ENCODE measurements at places on chromosomes 1 and 21. TPM values are rescaled to one million over a fixed set of nuclear protein-coding genes. Genes with fewer than 3 reads are reported as not detected.

GRCh38 chr1:230694464-230694863 is 19.5 kb downstream of the AGT start:
- H3K27ac ChIP-seq = no peak overlapping the region
- H3K4me3 ChIP-seq = no peak overlapping the region
- no peaks in the 10 kb centered on the region for H3K27me3 ChIP-seq
- DNase-seq = no peak
- peaks cover 7% of the 10 kb centered on the region for H3K4me1 ChIP-seq

DNA sequence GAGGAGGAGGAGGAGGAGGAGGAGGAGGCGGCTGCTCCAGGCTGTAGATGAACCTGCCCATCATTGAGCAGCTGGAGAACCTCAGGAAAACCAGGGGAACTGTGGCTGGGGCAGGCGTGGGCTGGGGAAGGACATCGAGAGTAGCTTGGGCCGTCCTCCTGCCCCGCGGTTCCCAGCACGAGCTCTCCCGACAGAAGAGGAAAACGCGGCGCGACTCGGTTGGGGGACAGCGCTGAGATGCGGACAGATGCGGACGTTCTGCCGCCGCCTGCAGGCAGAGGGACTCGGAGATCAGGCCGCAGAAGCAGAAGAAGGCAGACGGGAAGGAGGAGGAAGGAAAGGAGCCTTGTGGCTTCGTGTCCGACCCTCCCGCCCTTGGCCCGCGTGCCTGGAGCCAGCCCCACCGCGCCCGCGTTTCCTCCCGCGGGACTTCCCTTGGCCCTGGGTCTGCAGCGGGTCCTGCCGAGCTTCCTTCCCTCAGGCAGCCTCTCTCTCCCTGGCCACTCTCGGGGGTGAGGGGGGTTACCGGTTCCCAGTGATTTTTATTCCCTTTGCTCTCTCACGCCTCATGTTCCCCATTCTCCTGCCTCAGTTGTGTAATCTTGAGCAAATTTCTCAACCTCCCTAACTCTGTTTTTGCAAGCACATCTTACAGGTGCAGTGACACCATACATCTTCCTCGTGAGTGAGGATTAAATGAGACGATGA is 1.7 kb upstream of the TNFRSF9 start:
- peak overlapping the region; percentile 43 for H3K4me3 ChIP-seq
- DNase-seq = peak; percentile 29
- peak overlapping the region; percentile 23 for H3K27ac ChIP-seq
- H3K27me3 ChIP-seq = peaks cover 33% of the 10 kb centered on the region
- peaks cover 2% of the 10 kb centered on the region for H3K4me1 ChIP-seq

GRCh38 chr1:43041591-43041990 is 82.9 kb upstream of the SLC2A1 start:
- no peaks in the 10 kb centered on the region for H3K4me1 ChIP-seq
- H3K27ac ChIP-seq = no peak overlapping the region
- no peaks in the 10 kb centered on the region for H3K27me3 ChIP-seq
- H3K36me3 ChIP-seq = no peaks in the 10 kb centered on the region

- DNase-seq = no peak
- H3K36me3 ChIP-seq = no peaks in the 10 kb centered on the region
- H3K4me1 ChIP-seq = no peaks in the 10 kb centered on the region
- H3K27ac ChIP-seq = no peak overlapping the region
- H3K4me3 ChIP-seq = no peak overlapping the region
These were observed 47.0 kb downstream of the F5 start for GRCh38 chr1:169538998-169539871.

The KRTAP19-1 gene
- not detected for total RNA-seq

The SPRR2E gene
- total RNA-seq = not detected

The NECTIN4 gene
- total RNA-seq = not detected
